AG09309 (cell line): ENCODE measurements at places on chromosomes 2 and 18.

GRCh38 chr2:132620115-132620514 lies 49.9 kb downstream of the LYPD1 start:
- DNase-seq = no peak

- no peak for DNase-seq
These were observed 111.1 kb upstream of the RBBP8 start for GRCh38 chr18:22822024-22822423.

GRCh38 chr2:146251328-146251727 lies 1593.5 kb upstream of the ACVR2A start:
- DNase-seq = no peak

DNA sequence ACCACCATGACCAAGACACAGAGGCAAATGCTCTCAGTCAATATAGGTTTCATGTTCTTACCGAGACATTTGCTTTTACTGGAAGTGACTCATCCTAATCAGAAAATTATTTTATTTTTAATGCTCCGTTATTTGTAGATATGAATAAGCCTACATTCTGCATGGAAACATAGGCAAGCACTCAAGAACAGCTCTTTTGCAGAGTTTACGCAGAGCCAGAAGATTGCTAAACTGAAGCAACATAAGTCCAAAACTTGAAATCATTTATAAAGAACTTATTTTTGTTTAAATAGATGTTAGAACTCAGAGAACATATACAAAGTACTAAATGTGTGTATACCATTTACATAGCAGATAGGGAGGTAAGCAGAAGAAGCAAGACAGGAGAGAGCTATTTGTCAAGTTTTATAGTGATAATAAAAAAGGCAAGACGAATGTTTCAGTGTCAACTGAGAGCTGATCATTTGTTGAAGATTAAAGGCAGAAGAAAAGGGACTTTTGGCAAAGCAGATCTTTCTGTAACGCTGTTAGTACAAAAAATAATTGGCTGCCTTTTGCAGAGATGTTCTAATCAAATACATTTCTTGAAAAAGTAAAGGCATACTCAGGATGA lies 12.4 kb upstream of the PPP1R1C start:
- no peak for DNase-seq

DNA sequence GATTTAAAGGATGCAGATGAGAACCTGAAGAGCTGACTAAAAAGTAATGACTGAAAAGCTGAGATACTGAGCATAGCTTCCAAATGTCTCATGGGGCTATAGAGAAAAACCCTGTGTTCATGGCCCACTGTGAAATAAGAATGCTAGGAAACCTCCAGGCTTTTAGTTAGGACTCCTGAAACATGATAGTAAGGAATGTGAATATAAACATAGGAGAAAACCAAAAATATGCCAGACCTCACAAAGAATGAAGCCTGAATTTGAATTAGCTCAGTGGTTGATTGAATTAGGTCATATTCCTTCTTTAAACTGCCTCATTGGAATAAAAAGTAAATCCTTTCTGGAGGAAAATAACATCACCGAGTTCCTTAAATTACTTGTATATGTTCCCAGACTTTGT lies 194.5 kb upstream of the NXPH2 start:
- DNase-seq = no peak

GRCh38 chr2:219954331-219954730 lies 326.9 kb downstream of the SLC4A3 start:
- DNase-seq = no peak

DNA sequence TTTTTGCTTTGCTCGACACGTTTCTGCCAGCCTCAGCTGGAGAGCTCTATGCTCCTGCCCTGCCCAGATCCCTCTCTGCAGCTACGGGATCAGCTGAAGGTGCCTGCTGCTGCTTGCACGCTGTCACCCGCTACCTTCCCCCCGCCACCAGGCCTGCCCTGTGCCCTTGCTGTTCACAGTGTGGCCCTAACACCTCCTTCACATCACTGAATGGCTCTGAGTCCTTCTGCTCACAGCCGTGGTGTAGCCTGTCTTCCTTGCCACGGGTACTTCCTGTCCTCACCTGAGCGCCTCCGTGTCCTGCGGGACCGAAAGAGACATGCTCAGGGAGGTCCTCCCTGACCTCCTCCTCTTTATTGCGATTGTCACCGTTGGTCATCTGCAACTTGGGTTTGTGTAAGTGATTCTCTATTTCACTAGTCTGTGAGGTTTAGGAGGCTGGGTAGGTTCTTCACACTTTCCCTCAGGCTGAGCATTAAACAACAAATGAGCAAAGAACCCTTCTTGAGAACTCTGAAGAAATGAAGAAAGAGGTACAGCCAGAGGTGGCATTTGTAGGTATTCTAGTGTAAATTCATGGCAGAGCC lies 127.5 kb downstream of the NCK2 start:
- no peak for DNase-seq

GRCh38 chr2:237932731-237933131 lies 34.1 kb upstream of the UBE2F start:
- peak; percentile 65 for DNase-seq

DNA sequence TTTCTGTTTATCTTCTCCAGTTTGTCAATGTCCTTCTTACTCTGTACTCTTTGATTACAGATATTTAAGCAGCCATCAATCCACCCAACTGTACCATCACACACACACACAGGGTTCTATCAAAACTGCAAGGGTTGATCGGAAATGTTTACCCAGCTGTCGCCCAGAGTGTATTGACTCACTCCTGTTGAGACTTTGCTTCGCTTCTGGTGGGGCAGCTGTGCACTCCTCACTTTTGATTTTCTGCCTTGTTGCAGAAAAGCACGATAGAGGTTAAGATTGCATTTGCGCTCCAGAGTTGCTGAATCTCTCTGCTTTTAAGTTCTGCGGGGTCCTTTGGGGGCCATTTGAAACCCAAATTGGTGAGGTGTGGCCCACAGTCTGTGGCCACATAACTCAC lies 216.2 kb downstream of the SETBP1 start:
- DNase-seq = no peak

DNA sequence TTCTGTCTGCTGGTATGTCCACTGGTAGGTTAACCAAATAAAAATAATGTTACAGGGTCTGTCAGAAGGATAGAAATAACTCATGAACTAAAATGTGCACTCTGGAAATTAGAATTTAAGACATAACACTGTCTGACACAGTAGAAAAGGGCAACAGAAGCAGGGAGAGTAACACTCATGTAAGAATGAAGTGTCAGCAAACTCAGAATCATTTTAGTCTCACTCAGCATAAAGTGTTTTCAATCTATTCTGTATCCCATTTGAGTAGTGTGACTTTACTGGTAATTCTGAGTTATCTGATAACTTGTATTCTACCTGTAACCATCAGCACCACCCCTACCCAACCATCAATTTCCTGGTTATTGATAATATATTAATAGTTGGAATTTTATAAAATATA lies 68.3 kb downstream of the PIAS2 start:
- no peak for DNase-seq

- DNase-seq = no peak
These were observed 528.2 kb upstream of the FANCL start for GRCh38 chr2:58769111-58769863.

DNA sequence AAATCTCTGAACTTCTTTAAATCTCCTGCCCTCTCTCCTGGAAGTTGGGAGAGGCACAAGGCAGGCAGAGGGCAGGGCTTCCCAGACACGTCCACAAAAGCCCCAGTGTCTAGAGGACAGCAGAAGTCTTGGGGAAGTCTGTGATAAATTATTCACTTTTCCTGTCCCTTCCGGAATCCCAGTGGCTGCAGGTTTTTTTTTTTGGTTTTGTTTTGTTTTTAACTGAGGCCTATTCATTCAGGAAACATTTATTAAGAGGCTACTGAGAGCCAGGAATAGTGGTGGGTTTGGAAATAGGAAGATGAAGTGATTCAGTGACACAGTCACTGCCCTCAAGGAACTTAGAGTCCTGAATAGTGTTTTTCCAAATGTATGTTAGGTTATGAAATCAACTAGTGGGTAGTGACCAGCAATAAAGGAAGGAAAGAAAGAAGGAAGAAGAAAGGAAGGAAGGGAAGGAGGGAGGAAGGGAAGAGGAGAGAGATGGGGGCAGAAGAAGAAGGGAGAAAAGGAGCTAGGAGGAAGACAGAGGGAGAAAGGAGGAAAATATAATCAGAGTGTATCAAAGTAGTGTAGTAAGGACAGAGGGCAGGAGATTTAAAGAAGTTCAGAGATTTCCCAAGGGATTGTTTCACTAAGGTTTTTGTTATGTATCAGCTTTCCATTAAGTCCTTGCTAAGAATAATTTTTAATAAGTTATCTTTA lies 98.9 kb upstream of the ZFP36L2 start:
- DNase-seq = no peak

GRCh38 chr2:181738074-181738473 lies 57.8 kb upstream of the NEUROD1 start:
- no peak for DNase-seq
